NCI-H2081 treated with DMSO at 0.1 percent for 48 hours (cell line): ENCODE measurements at places on chromosomes 5 and 9.

GRCh38 chr9:115593587-115594091, 475.7 kb upstream of the TNC start:
- no peak for DNase-seq

DNA sequence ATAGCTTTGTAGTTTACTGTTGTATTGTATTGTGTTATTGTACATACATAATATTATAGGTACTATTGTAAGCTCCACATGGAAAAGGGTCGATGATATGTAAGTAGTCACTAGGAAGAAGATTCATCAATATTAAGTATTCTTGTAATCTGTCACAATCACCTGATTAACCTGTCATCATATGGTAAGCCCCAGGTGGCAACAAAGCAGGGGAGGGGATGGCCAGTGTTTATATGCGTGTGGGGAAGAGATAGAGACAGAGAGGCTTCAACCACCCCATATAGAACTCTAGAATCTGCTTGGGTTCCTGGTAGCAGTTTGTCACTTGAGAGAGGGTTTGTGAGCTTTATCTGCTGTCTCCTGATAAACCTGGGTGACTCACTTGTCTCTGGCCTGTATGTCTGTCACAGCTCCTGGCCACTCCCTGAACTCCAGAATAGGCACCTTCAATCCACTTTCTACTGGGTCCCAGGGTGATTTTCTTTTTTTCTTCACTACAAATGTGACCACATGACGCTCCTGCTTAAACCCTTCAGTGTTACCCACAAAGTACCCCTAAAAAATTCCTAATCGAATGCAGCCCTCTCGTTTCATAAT, 48.9 kb upstream of the CPEB4 start:
- no peak for DNase-seq

DNA sequence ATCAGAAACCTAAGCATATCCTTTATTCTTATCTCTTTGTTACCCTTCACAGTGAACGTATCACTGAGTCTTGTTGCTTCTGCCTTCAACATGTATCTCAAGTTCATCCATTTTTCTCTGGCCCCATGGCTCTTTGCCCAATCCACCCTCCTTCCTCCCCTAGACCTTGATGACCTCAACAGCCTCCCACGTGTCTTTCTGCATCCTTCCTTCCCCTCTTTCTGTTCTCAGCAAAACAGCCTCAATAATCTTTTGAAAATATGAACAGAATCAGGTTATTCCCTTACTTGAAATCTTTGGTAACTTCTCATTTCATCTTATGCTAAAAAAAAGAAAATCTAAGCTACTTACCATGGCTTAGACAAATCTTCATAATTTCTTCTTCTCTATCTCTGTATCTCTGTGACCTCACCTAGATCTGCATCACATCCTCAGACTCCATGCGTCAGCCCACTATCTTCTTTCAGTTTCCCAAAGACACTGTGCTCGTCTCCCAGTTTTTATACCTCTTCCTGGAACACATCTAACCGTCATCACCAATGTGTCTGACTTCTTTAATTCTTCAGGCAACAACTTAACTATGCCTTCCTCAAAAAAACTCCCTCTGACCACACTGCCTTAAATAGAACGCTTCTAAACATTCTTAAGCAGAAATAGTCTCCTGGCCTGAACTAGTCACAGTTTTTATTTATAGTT, 208.0 kb downstream of the PARP8 start:
- DNase-seq = no peak

- DNase-seq = no peak
Measured at GRCh38 chr5:120062515-120062917, 401.6 kb upstream of the PRR16 start.

DNA sequence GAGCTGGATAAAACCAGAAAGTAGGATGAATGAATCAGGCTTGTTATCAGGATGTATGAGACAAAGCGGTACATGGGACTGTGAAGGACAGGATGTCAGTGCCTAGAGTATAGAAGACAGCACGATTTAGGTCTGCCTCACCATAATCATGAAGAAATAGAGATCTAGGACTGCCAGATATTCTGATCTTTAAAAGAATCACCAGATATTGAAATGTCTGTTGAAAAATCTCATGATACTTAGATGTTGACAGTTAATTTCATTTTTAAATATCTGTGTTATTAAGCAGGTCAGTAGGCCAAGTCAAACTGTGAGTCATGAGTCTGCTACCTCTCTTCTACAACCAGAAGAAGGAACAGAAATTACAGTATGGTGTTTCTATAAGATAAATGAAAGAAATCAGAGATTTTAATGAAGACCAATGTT, 65.0 kb downstream of the ST8SIA4 start:
- DNase-seq = no peak

DNA sequence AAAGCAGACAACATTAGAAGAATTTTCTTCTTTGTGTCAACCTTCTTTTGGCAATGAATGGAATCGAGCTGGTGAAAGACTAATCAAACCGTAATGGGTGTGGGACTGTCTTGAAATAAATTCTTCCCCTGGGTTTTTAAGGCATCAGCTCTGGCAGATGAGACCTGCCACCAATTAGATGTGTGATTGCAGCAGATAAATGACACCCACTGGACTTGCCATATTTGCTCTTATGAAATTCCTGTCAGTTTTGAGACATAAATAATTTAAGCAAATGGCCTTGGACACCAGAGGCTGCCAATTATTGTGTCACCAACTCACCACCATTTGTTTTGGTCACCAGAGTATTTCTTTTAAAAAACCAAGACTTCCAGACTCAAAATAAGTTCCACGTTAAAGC, 135.9 kb upstream of the RGMB start:
- no peak for DNase-seq

DNA sequence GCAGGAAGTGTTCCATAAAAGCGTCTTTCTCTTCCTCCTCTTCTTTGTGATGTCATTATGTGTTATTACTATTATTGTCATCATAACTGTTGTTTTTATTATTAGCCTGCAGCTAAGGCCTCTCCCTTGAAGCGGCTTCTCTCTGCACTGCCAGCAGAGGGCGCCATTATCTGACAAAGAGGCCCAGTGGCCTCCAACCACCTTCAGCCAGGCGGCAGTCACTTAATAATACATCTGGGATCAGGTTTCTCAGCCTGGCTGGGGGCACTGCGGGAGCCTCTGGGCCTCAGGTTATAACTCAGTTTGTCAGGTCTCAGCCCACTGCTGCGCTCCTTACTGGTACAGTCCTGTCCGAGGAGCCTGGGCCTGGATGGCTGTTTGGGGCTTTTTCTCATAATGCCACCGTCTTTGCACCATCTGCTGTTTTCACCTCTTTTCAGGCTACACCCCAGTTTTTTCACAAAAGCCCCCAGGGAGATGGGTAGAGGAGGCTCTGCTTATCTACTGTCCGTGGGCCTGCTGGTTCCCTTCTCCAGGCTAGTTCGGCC, 281.9 kb downstream of the NSG2 start:
- no peak for DNase-seq

DNA sequence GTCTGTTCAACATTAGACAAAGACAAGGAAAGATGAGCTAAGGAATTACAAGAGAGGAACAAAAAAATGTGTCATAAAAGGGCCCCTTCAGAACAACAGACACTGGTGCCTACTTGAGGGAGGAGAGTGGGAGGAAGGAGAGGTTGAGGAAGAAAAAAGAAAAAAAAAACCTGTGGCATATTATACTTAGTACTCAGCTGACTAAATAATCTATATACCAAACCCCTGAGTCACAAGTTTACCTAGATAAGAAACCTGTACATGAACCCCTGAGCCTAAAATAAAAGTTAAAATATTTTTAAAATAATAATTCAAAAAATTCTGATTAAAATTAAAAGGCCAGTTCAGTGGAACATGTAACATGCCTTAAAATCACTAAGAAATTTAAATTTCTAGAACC, 107.3 kb downstream of the MTREX start:
- no peak for DNase-seq

- peak; percentile 75 for DNase-seq
Measured at GRCh38 chr5:14250084-14250695, 107.0 kb downstream of the TRIO start.

- DNase-seq = no peak
Measured at GRCh38 chr9:133394687-133395271, 18.6 kb downstream of the STKLD1 start.

- DNase-seq = peak; percentile 21
Measured at GRCh38 chr9:24258626-24259025, 287.1 kb downstream of the IZUMO3 start.

- no peak for DNase-seq
Measured at GRCh38 chr9:32524892-32525708, 896 bp downstream of the RIGI start.

GRCh38 chr5:12093586-12093985, 189.3 kb upstream of the CTNND2 start:
- DNase-seq = no peak

GRCh38 chr5:135041145-135041587, 7.1 kb upstream of the PITX1 start:
- no peak for DNase-seq

GRCh38 chr5:133527311-133527710, 85.0 kb downstream of the FSTL4 start:
- no peak for DNase-seq

GRCh38 chr9:93119953-93120845, 13.9 kb downstream of the NINJ1 start:
- no peak for DNase-seq

GRCh38 chr9:126509718-126510117, 104.0 kb upstream of the LMX1B start:
- no peak for DNase-seq

DNA sequence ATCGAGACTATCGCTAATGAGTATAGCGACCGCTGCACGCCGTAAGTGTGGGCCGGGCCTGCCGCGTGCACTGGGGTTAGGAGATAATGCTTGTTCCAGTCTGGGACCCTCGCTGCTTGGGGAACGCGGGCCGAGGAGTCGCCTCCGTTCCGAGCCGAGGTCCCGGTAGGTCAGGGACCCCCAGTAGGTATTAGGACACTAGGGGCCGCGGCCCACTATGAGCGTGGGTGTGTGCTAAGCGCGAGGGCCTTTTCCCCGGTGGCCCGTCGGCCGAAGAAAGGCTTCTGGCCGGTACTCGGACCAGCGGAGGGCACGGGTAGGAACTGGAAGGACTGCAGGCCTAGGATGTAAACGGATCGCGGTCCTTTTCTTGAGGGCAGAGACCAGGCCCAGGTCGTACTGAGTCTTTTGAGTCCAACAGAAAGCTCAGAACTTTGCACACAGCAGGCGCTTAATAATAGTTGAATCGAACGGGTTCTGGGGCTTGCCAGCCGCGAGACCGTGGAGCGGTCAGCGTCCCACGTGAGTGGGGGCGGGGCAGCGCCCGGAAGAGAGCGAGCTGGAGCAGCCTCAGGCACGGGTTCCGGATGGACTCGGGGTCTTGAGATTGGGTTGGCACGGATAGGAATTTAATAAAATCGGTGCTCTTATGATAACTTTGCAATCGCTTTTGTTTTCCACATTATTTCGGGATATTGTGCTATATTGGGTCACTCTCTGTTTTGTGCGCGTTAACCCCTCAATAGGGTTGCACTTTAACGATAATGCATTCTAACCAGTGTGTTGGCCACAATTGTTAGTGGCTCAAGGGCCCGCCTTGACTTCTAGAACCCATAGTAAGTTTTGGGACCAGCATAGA, 733 bp downstream of the HSPA4 start:
- no peak for DNase-seq

DNA sequence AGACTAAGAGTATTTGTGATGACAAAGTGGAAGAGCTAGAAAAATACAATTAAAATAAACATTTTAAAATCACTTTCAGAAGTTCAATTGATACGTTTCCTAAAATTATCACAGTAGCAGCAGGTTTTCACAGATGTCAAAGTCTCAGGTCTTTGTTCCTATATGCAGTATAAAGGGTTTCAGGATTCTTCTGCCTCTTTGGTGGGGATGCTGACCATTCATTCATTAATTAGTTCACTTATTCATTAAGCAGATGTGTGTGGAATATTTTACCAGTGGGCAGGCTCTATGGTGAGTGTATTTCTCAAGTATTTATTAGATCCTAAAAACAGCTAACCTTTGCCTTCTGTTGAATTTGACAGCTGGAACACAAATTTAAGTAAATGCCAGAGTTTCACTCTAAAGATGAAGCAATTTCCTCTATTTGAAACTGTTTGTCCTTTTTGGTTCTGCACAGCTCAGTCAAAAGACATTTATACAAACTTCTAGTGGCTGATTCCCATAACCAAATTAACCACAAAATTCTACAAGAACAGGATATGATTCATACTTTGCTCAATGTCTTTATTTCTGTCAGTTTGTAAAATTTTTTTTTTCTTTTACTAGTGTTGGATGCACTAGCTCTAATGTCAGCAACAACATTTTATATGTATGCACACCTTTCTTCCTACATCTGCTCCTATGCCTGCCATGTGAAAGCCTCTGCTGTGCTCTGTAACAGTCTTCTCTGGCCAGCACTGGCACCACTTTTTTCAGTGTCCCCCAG, 75.9 kb upstream of the PRR16 start:
- no peak for DNase-seq

DNA sequence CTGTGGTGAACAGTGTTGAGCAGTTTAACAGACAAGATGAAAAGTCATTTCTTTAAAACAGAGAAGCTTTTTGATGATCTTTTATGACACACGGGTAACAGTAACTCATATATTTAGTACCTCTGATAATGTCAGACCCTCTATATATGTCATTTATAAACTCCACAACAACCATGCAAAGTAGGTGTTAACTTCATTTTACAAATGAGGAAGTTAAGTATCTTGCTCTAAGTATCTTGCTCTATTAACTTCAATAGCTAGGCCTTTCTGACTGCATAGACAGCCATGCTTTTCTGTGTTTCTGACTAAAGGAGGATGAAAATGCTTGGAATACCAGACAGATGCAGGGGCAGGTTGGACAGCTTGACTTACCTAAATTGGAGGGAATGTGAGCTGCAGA, 1.8 kb downstream of the NUDT2 start:
- no peak for DNase-seq

- DNase-seq = no peak
Measured at GRCh38 chr9:976258-976942, at the start of gene DMRT3. Gene DMRT3, plus strand, starts transcription at chr9:976655. Its CDS starts 347 bp downstream, at chr9:977002.

- DNase-seq = no peak
Measured at GRCh38 chr5:73967347-73967746, 341.4 kb downstream of the ARHGEF28 start.

GRCh38 chr5:142679744-142680143, 6.1 kb downstream of the FGF1 start:
- no peak for DNase-seq

DNA sequence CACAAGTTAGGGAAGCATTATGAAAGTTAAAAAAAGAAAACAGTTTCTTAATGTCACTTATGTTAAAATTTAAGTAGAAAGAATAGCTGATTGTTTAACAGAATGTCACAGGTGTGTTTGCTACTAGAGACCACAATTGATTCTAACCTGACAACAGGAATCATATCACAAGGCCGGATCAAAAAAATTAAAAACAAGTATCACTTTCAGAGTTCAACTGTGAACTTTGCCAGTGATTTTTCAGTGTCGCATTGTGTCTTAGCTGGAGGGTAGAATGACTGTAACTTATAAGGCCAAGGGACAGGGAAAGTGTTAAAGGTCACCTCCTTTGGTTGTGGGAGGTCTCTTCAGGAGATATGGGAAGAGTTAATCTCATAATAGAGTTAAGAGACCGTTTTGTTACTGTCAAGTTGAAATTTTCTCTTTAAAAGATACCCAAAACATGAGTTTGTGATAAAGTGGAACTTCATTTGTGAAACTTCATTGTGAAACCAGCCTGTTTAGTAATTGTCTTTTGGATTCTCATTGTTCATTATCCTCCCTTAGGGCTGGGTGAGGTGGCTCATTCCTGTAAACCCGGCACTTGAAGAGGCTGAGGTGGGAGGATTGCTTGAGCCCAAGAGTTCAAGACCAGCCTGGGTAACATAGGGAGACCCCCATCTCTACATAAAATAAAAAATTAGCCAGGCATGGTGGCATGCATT, 40.9 kb downstream of the CPEB4 start:
- DNase-seq = no peak
